ENCODE measurements at places on chromosomes 7 and 10. TPM values are rescaled to one million over a fixed set of nuclear protein-coding genes. Genes with fewer than 3 reads are reported as not detected.
A peak's percentile ranks its signal among the peaks of the same experiment; 100 is the strongest.

DNA sequence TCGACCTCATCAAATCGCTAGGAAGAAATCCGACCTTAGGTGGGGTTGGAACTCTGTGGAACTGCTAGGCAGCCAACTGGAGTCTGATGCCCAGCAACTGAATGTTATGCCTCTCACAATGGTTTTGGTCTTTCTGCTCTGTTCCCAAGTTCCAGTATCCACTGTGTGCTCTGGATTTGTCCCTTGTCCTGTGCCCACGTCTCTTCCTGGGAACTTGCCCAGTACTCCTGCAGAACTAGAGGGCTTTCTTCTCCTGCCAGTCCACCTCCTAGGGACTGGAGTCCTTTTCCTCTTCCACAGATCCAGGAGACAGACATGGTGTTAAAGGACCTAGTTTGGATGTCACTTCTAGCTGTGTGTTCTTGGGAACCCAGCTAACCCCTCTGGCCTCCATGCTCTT is 26.6 kb downstream of the PRTFDC1 start:
- no peaks in the 10 kb centered on the region for H3K4me1 ChIP-seq
- H3K36me3 ChIP-seq = no peaks in the 10 kb centered on the region
- H3K27me3 ChIP-seq = no peaks in the 10 kb centered on the region
- H3K27ac ChIP-seq = no peak overlapping the region

- H3K27me3 ChIP-seq = no peaks in the 10 kb centered on the region
- H3K4me3 ChIP-seq = no peak overlapping the region
- DNase-seq = no peak
Measured at GRCh38 chr10:114856544-114857287, 35.1 kb downstream of the FHIP2A start.

- H3K4me3 ChIP-seq = no peak overlapping the region
- no peaks in the 10 kb centered on the region for H3K4me1 ChIP-seq
- no peaks in the 10 kb centered on the region for H3K27me3 ChIP-seq
- H3K27ac ChIP-seq = no peak overlapping the region
Measured at GRCh38 chr7:74525881-74526280, 72.2 kb downstream of the GTF2IRD1 start.

DNA sequence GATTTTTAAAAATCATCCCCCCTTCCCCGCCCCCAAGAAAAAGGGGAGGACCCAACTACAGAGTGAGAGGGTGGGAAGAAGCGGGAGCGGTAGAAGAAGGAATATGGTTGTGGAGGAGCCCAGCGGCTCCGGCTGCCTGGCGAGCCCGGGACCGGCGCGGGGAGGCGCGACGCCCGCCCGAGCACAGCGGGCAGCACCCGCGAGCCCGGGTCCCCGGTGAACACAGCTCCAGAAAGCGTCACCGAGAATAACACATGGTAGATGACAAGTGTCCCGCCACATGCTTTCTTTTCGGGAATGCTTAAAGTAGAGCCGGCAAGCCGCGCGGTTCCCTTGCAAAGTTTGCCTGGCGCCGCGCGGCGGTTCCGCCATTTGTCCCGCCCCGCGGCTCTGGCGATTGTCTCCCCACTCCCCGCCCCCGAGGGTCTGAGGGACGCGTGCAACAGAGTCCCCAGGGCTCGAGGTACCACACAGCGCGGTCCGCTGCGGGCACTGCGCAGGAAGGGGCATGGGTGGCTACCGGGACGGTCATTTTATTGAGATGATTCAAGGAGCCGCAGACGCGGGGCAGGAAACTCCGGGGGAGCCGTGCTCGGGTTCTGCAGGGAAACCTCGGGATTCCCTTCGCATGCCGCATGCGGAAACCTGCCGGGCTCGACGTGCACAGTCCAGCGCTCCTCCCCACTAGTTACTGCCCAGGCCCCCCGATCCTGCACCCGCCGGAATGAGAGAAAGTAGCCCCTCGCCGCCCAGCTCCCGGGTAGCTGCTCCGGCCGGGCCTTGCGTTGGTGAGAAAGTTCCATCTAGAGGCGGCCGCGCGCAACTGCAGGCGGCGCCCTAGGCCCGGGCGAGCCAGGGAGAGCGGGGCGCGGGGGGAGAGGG is 781 bp upstream of the GRM8 start:
- H3K4me3 ChIP-seq = peak overlapping the region; percentile 53
- DNase-seq = peak; percentile 74
- peaks cover 15% of the 10 kb centered on the region for H3K4me1 ChIP-seq
- peak overlapping the region; percentile 45 for H3K27ac ChIP-seq

DNA sequence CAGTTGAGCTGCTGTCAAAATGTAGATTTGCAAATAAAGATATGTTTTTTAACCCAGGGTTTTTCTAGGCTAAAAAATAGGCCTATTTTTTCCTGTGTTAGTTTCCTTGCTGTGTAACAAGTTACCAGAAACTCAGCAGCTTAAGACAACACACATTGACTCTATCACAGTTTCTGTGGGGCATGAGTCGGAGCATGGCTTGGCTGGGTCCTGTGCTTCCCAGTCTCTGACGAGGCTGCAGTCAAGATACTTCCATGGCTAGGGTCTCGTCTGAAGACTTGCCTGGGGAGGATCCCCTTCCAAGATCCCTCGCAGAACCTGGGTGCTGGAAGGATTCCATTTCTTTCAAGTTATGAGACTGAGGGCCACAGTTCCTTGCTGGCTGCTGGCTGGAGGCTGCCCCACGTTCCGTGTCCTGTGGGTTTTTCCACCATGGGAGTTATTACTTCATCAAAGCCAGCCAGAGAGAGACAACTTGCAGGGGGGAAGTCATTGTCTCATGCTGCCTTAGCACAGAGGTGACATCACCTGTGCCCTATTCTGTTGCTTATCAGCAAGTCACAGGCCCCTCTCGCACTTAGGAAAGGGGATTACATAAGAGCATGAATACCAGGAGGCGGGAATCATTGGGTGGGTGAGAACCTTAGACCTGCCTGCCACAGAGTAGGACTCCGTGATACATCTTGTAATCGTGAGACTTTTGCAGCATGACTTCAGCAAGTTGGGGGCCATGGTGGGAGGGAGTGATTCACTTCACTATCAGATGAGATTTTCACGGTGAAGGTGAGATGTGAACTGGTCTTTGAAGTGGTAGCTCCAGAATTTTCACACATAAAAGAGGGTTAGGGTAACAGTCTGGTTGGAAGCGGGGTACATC is 77.9 kb downstream of the CCNY start:
- H3K27me3 ChIP-seq = no peaks in the 10 kb centered on the region
- no peak overlapping the region for H3K4me3 ChIP-seq
- H3K4me1 ChIP-seq = no peaks in the 10 kb centered on the region
- no peaks in the 10 kb centered on the region for H3K36me3 ChIP-seq
- H3K27ac ChIP-seq = no peak overlapping the region

GRCh38 chr7:136293272-136293671 is 316.1 kb upstream of the MTPN start:
- no peak for DNase-seq
- no peaks in the 10 kb centered on the region for H3K27me3 ChIP-seq
- H3K4me3 ChIP-seq = no peak overlapping the region
- H3K27ac ChIP-seq = no peak overlapping the region
- H3K4me1 ChIP-seq = no peaks in the 10 kb centered on the region
- H3K36me3 ChIP-seq = no peaks in the 10 kb centered on the region

- H3K36me3 ChIP-seq = no peaks in the 10 kb centered on the region
- H3K4me3 ChIP-seq = no peak overlapping the region
- H3K27ac ChIP-seq = no peak overlapping the region
- H3K4me1 ChIP-seq = no peaks in the 10 kb centered on the region
- H3K27me3 ChIP-seq = no peaks in the 10 kb centered on the region
Measured at GRCh38 chr10:128377988-128378387, 251.8 kb upstream of the MKI67 start.

DNA sequence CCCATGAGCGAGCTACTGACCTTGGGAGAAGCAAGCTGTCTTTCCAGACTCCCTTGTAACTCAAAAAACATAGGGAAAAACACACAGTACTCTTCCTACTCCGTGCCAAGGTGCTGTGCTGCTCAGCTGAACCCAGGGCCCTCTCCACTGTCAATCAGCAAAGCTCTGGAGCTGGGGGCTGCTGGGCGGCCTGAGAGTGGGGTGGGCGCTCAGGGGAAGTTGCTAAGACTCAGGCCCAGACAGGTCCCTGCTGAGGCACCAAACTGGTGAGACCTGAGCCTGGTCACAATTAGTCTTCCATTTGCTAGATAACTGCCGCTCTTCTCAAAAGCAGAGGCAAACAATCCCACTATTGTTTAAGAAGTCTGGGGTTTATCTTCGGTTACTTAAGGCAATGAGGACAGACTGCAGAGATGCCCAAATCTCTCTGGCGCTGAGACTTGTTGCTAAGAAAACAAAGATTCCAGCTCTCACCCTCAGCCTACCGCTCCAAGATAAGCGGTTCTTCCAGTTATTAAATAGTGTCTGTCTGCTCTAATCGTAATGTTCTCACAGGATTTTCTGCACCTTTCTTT is 22.0 kb downstream of the STEAP1B start:
- H3K4me1 ChIP-seq = no peaks in the 10 kb centered on the region
- H3K27me3 ChIP-seq = no peaks in the 10 kb centered on the region
- H3K36me3 ChIP-seq = no peaks in the 10 kb centered on the region
- no peak for DNase-seq
- H3K27ac ChIP-seq = no peak overlapping the region

DNA sequence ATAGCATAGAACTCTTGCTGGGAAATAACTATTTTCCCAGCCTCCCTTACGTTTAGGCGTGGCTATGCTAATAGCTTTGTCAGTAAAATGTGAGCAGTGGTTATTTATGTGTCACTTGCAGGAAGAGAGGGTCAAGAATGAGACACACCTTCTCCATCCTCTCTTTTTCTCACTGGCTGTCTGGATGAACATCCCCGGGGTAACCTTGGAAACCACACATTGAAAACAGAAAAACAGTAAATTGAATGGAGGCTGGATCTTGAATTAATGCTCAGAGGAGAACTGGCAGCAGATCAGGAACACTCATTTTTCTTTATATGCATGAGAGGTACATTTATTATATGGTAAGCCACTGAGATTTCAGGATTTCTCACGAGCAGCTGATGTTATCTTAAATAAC is 127.6 kb downstream of the DNAJB9 start:
- no peaks in the 10 kb centered on the region for H3K27me3 ChIP-seq
- no peak overlapping the region for H3K4me3 ChIP-seq
- H3K4me1 ChIP-seq = no peaks in the 10 kb centered on the region
- DNase-seq = no peak

GRCh38 chr7:50022991-50023390 is 70.1 kb downstream of the ZPBP start:
- no peak for DNase-seq
- no peaks in the 10 kb centered on the region for H3K36me3 ChIP-seq
- H3K4me3 ChIP-seq = no peak overlapping the region
- no peak overlapping the region for H3K27ac ChIP-seq

DNA sequence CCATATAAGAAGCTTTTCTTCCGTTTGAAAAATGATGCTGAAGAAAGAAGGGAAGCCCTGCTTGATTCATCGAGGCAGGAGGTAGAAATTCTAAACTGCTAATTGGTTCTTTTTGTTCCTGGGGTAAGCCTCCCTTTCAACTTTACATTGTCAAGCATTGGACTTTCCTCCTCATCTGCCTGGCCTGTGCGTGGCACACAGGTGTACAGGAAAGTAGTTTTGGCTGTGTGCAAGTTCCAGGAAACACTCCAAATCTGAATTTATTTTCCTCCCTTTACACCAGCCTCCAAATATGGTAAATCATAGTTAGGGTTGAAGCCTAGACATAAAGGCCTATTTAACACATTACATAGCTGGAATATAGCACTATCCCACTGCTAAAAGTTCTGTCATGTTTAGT is 18.2 kb upstream of the RELN start:
- no peak for DNase-seq
- no peaks in the 10 kb centered on the region for H3K4me1 ChIP-seq
- H3K27me3 ChIP-seq = no peaks in the 10 kb centered on the region
- no peak overlapping the region for H3K4me3 ChIP-seq
- H3K36me3 ChIP-seq = no peaks in the 10 kb centered on the region

- H3K4me1 ChIP-seq = peaks cover 7% of the 10 kb centered on the region
- no peaks in the 10 kb centered on the region for H3K36me3 ChIP-seq
- no peaks in the 10 kb centered on the region for H3K27me3 ChIP-seq
- H3K4me3 ChIP-seq = peak overlapping the region; percentile 82
- no peak for DNase-seq
Measured at GRCh38 chr7:112203365-112203739, 2.8 kb downstream of the DOCK4 start.

- H3K4me3 ChIP-seq = no peak overlapping the region
- no peaks in the 10 kb centered on the region for H3K27me3 ChIP-seq
- no peak overlapping the region for H3K27ac ChIP-seq
- no peak for DNase-seq
Measured at GRCh38 chr10:100232101-100232500, 2.7 kb upstream of the CHUK start.

GRCh38 chr7:64314566-64314965 is 805 bp downstream of the ZNF736 start:
- no peaks in the 10 kb centered on the region for H3K36me3 ChIP-seq
- H3K27me3 ChIP-seq = no peaks in the 10 kb centered on the region
- DNase-seq = no peak
- peak overlapping the region; percentile 65 for H3K4me3 ChIP-seq

- no peak overlapping the region for H3K27ac ChIP-seq
- no peaks in the 10 kb centered on the region for H3K4me1 ChIP-seq
Measured at GRCh38 chr10:120701381-120701780, 149.8 kb upstream of the WDR11 start.

GRCh38 chr7:112495156-112495788 is 14.5 kb downstream of the LSMEM1 start:
- no peaks in the 10 kb centered on the region for H3K27me3 ChIP-seq
- no peaks in the 10 kb centered on the region for H3K36me3 ChIP-seq
- no peak for DNase-seq
- no peaks in the 10 kb centered on the region for H3K4me1 ChIP-seq
- H3K27ac ChIP-seq = no peak overlapping the region

DNA sequence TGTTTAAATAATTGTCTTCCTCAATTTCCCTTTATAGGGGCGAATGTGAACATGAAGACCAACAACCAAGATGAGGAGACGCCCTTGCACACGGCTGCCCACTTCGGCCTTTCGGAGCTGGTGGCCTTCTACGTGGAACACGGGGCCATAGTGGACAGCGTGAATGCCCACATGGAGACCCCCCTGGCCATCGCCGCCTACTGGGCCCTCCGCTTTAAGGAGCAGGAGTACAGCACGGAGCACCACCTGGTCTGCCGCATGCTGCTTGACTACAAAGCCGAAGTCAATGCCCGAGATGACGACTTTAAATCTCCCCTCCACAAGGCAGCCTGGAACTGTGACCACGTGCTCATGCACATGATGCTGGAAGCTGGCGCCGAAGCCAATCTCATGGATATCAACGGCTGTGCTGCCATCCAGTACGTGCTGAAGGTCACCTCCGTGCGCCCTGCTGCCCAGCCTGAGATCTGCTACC is 42.1 kb downstream of the ASB4 start:
- no peak overlapping the region for H3K27ac ChIP-seq
- H3K4me3 ChIP-seq = no peak overlapping the region
- H3K27me3 ChIP-seq = no peaks in the 10 kb centered on the region
- no peaks in the 10 kb centered on the region for H3K36me3 ChIP-seq

GRCh38 chr7:4834601-4835397 is 27.0 kb downstream of the PAPOLB start:
- H3K4me3 ChIP-seq = no peak overlapping the region
- no peaks in the 10 kb centered on the region for H3K27me3 ChIP-seq
- DNase-seq = peak; percentile 58
- no peaks in the 10 kb centered on the region for H3K4me1 ChIP-seq
- no peak overlapping the region for H3K27ac ChIP-seq

GRCh38 chr7:8913682-8914081 is 480.3 kb downstream of the NXPH1 start:
- no peaks in the 10 kb centered on the region for H3K4me1 ChIP-seq
- DNase-seq = no peak
- no peaks in the 10 kb centered on the region for H3K36me3 ChIP-seq
- no peaks in the 10 kb centered on the region for H3K27me3 ChIP-seq

The HOXA2 gene
- total RNA-seq = 36.5 TPM

The NPY4R2 gene
- not detected for total RNA-seq

The CALCR gene
- total RNA-seq = not detected

The FOXI2 gene
- not detected for total RNA-seq

The C10orf143 gene
- total RNA-seq = 0.11 TPM

The CDNF gene
- not detected for total RNA-seq

The NEUROD6 gene
- not detected for total RNA-seq

The ITGB8 gene
- 7.9 TPM for total RNA-seq

The FASTK gene
- 121 TPM for total RNA-seq

The PRPS1L1 gene
- not detected for total RNA-seq

The RPEL1 gene
- not detected for total RNA-seq
